Vagina (tissue), 2 donors: ENCODE measurements at places on chromosomes 13 and 19. TPM values are rescaled to one million over a fixed set of nuclear protein-coding genes. Genes with fewer than 3 reads are reported as not detected.

DNA sequence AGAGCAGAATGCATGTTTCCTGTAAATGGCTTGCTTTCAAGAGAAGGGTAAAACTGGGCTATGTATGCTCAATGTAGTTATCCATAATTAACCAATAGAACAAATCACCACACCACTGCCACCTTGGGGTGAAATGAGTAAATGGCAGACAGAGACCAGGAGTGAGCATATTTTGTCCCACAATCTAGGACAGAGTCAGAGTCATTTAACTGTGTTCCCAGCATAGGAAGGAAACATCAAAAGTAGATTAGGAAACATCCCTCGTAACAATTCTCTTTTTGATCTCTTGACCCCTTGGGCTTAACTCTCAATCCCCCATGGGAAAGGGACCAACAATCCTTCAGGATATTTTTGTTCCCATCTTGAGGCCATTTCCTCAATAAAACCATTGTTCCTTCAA lies 224.8 kb downstream of the NHLRC3 start:
- DNase-seq = no peak

SIGLECL1 gene
- total RNA-seq = not detected

DNA sequence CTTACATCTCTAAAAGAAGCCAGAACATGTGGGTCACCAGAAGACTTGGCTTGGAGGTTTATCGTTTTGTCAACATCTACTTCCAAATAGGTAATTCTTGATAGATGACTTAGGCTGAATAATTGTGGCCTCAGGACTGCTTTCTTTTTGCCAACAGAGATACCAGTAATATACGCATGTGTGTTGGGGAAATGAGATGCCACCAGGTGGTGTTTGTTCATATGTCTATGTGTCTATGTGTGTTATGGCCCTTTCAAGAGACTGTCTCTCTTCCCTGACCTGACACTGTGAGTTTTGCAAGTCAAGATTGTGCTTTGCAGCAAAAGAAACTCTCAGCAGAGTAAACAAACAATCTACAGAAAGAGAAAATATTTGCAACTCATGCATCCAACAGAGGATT lies 31.6 kb upstream of the METTL21C start:
- no peak for DNase-seq

- DNase-seq = no peak
These were observed 431.2 kb downstream of the KCTD12 start for GRCh38 chr13:76454991-76455390.

ATP4A gene
- total RNA-seq = not detected
